GM23248 (cell line): ENCODE measurements at places on chromosomes 7 and 10. TPM values are rescaled to one million over a fixed set of nuclear protein-coding genes. Genes with fewer than 3 reads are reported as not detected.

DNA sequence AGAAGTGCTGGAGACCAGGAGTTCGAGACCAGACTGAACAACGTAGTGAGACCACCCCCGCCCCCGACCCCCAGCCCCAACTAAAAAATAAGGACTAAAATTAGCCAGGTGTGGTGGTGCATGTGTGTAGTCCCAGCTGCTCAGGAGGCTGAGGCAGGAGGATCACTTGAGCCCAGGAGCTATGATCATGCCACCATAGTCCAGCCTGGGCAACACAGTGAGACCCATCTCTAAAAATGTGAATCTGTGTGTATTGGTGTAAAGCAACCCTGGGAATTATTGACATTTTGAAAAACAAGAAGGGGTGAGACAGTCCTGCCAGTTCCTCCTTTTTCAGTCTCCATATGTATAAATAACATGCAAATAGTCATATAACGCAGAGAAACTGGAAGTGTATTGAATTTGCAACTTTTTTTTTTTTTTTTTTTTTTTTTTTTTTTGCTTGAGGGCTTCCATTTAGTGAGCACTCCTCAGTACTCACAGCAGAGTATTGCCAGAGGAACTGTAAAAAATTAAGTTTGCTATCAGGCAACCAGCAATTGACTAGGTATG is 3.4 kb upstream of the ITGB1 start:
- H3K4me3 ChIP-seq: peak overlapping the region; percentile 53
- peaks cover 6% of the 10 kb centered on the region; the same call in 1 of the 2 replicates for H3K36me3 ChIP-seq
- H3K27ac ChIP-seq: peak overlapping the region; percentile 96
- DNase-seq: no peak
- H3K27me3 ChIP-seq: no peaks in the 10 kb centered on the region
- peaks cover 47% of the 10 kb centered on the region for H3K4me1 ChIP-seq

Gene AKR1B15
- not detected in 2 replicates for total RNA-seq

- H3K4me3 ChIP-seq: peak overlapping the region; percentile 94
- H3K4me1 ChIP-seq: peaks cover 19% of the 10 kb centered on the region
- no peaks in the 10 kb centered on the region for H3K36me3 ChIP-seq
- peak; percentile 63 for DNase-seq
- H3K27me3 ChIP-seq: no peaks in the 10 kb centered on the region
Observed at GRCh38 chr10:118754229-118754555, 578 bp downstream of the CACUL1 start.

GRCh38 chr10:49619613-49620012 is 5.8 kb downstream of the CHAT start:
- H3K27me3 ChIP-seq: peaks cover 70% of the 10 kb centered on the region
- H3K4me3 ChIP-seq: no peak overlapping the region
- H3K27ac ChIP-seq: no peak overlapping the region
- DNase-seq: no peak

DNA sequence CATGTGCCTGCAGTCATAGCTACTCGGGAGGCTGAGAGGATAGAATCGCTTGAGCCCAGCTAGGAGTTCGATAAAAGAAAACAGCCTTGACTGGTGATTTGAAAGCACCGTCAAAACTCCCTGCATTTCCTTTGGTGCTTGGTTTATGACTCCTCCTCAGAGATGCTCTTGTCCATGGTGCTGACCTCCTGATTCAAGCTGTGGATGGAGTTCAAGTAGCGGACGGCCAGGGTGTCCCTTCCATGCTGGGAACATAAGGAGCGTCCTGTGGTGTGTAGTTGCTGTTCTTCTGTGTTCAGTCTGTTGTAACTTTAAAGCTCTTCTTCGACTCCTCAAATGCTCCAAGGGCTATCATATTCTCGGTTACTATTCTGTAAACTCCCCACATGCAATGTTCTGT is 382.5 kb upstream of the KIAA1217 start:
- H3K27me3 ChIP-seq: no peaks in the 10 kb centered on the region
- H3K36me3 ChIP-seq: no peaks in the 10 kb centered on the region
- H3K27ac ChIP-seq: no peak overlapping the region
- H3K4me3 ChIP-seq: no peak overlapping the region

Gene AKR1E2
- total RNA-seq: 14.3 and 16.0 TPM in 2 replicates

DNA sequence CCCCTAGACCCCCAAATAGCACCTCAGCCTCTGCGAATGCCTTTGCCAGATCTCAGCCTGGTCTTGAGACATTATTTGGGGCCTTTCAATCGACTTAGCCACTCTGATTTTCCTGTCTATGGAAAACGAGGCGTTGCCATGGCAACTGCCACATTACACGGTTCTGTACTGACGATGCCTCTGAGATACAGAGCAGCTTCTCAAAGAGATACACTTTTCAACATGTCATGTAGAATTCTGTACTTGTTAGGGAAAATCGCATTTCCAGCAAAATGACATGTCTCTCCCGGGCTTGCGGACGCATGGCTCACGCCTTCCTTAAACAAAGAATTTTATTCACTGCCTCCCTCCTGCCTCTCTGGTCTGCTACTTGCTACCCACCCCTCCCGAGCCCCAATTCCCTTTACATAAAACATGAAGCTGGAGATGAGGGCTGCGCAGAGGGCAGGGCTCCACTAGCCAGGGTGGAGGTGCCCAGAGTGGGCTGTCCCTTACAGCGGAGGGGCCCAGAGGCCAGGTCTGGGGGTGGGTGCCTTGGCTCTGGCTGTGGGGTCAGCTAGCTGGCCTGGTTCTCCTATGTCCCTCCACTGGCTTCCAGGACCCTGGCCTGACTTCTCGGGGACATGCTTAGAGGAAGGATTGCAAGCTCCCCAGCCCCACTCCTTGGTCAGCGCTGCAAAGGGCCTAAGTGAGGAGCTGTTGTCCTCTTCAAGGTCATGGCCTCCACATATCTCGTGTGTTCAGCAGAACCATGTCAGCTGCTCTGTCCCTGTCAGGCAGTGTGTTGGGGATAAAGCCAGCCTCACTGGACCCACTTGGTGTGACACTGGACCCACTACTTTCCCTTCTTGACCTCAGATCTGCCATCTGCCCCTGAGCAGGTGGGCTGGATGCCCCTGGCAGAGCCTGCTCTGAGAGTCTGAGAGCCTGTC is 342.5 kb downstream of the RPS24 start:
- no peaks in the 10 kb centered on the region for H3K4me1 ChIP-seq
- H3K36me3 ChIP-seq: no peaks in the 10 kb centered on the region
- H3K4me3 ChIP-seq: no peak overlapping the region
- no peak overlapping the region for H3K27ac ChIP-seq
- DNase-seq: no peak
- no peaks in the 10 kb centered on the region; the same call in 1 of the 2 replicates for H3K27me3 ChIP-seq

DNA sequence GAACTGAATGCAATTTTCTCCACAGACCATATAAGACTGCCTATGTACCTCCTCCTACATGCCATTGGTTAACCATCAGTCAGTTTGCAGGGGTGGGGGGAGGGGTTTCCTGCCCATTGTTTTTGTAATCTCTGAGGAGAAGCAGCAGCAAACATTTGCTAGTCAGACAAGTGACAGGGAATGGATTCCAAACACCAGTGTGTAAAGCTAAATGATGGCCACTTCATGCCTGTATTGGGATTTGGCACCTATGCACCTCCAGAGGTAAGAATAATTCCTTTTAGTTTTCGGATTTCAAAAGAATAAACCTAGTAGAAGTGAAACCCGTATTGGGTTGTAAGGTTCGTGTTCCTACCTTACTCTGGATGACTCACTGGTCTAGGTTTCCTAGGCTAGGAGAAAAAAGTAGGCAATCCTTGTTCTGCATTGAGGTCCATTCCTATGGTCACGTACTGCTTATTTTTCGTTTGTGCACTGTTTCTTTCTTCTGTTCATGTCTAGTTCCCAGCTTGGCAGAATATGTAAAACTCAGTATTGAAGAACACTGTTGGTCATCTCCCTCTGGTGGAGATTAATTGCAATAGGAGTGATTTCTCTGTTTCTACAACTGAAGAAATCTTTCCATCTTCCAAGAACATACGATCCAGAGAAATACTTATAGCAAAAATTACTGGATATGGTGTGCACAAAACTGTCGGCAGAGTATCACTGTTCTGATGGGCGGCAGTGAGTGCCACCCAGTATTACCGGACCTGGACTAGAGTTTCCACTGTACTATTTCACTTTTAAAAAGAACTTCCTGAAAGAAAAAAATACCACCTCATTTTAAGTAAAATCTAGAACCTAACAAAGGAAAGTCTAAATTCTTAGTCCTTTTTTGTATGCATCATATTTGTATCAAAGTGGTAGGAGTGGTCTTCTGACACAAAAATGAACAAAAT is at the start of gene AKR1C3:
Gene AKR1C3 (plus strand): TSS at position 150 of the 941 bp plus-strand sequence. CDS start 31 bp downstream, at position 181.
- H3K36me3 ChIP-seq: no peaks in the 10 kb centered on the region; the same call in 1 of the 2 replicates
- H3K27me3 ChIP-seq: no peaks in the 10 kb centered on the region
- peak; percentile 88 for DNase-seq
- peak within 1 kb of the TSS; percentile 89 for H3K4me3 ChIP-seq

- H3K4me1 ChIP-seq: peaks cover 26% of the 10 kb centered on the region
- H3K4me3 ChIP-seq: no peak overlapping the region
- H3K27me3 ChIP-seq: no peaks in the 10 kb centered on the region
- H3K27ac ChIP-seq: no peak overlapping the region
Observed at GRCh38 chr10:113322843-113323242, 230.0 kb upstream of the HABP2 start.

DNA sequence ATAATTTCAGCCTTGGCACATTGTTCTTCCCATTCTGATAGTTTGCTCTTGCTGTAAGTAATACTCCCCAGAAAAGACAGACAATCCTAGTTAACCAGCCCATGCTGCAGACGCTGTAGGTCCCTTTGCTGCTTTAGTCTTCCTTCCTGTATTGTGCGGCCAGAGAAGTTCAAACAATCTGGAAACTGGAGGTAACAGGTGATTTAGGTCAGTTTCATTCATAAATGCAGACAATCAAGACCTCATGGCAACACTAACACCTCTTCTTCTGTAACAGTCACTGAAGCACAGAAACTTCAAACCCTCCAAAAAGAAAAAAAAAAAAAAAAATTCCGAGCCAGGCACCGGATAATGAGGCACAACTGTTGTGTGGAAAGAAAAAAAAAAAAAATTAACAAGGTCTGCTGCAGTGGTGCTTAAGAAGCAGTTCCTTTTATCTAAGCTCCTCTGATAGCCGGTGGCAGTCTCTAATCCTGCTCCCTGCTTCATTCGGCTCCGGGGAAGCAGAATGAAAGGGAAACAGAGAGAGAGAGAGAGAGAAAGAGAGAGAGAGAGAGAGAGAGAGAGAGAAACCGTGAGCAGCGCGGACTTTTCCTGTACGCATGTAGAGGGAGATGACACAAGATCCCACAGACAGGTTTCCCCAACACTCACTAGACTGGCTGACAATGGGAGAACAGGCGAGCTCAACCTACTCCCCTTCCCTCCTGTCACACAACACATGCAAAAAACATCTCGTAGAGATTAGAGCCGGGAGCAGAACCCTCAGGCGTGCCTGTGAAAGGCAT is at the start of gene SEMA3A:
Gene SEMA3A (minus strand): TSS at position 306 of the 788 bp plus-strand sequence. CDS start 203 bp downstream, at position 103.
- peak; percentile 84 for DNase-seq
- H3K36me3 ChIP-seq: no peaks in the 10 kb centered on the region
- peak within 1 kb of the TSS; percentile 47 for H3K27ac ChIP-seq
- H3K4me3 ChIP-seq: peak within 1 kb of the TSS; percentile 92
- H3K4me1 ChIP-seq: peaks cover 45% of the 10 kb centered on the region

GRCh38 chr10:47380341-47381102 is 3.6 kb downstream of the ZNF488 start:
- peaks cover 68% of the 10 kb centered on the region for H3K27me3 ChIP-seq
- no peaks in the 10 kb centered on the region for H3K4me1 ChIP-seq
- no peak overlapping the region for H3K4me3 ChIP-seq
- DNase-seq: no peak
